ENCODE measurements at places on chromosomes 2 and 18. TPM values are rescaled to one million over a fixed set of nuclear protein-coding genes. Genes with fewer than 3 reads are reported as not detected.

GRCh38 chr2:20103530-20103929, 52.1 kb upstream of the LAPTM4A start:
- DNase-seq = peak; percentile 12

FAHD2B gene
- total RNA-seq = 8.9 TPM

DNA sequence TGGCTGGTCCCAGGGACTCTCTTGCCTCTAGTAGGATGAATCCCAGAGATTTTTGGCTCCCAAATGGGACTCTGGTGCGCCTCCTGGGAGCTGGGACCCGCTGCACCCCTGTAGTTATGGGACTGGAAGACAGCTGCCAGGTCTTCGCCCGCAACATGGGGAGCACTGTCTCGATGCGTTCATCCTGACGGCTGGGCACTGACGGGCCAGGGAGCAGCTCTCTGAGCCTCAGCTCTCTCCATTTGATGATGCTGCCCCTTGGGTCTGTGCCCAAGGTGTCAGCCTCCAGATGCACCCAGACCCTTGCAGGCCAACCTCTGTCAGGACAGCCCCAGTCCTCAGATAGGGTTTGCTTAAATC, 9.3 kb upstream of the ARMC9 start:
- no peak for DNase-seq

- no peak for DNase-seq
These were observed 68.3 kb upstream of the ARL4C start for GRCh38 chr2:234565201-234565600.

DNA sequence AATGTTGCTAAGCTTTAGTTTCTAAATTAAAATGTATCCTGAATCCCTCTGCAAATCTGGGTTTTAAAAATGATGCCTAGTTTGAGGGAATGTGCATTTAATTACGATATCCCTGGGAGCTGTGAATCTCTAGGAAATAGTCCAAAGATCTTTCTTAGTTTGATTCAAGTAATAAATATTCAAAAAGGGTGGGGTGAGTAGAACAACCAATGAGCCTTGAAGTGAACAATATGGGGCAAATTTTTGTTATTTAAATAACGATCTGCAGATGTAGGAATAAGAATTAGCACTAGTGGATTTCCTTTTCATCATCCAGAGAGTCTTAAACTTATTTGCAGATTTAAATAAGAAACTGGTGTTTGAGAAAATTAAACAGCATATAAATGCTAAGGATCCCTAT, 106.3 kb downstream of the ACVR1 start:
- DNase-seq = no peak

GRCh38 chr2:24163186-24163585, 11.7 kb upstream of the FAM228A start:
- no peak for DNase-seq

DNA sequence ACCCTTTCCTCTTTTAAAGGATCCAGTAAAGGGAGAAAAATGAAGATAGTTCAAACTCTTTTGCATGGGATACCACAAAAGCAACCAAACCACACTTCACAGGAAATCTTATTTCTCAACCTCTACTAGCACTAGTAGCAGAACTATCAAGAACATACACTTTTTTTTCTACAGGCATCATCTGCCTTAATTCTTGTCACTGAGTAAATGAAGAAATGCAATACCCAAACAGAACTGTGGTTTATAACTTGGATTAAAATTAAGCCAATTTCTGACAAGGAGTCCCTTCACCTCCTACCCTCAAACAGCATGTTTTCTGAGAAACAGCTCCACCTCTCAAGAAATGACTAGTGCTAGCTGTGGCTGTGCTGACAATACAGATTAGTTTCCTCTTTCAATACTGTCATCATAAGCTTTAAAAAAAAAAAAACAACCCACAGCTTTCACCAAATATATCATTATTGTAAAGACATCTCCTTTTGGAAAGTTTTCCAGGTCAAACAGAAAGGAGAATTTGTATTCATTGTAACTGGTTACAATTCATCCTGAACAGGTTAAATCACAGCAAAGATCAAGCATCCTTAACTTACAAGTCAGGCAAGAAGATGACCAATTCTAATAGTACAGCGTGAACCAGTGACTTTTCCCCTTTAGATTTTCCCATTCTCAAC, 44.4 kb downstream of the PTPN2 start:
- DNase-seq = no peak

PCARE gene
- total RNA-seq = not detected

DNA sequence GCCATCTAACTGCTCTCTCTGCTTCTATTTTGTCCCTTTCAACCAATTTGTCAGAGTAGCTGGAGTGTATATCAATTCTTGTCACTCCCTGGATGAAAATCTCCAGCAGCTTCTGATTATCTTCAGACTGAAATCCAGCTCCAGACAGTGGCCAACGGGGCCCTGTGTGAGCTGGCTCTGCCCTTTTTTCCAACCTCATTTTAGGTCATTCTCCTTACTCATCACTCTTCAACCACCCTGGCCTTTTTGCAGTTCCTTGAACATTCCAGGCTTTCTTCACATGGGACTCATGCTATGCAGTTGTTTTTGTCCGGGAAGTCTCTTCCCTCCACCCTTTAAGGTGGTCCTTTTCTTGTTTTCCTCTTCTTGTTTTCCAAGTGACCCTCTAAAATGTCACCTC, 15.4 kb upstream of the FAP start:
- DNase-seq = no peak

DNA sequence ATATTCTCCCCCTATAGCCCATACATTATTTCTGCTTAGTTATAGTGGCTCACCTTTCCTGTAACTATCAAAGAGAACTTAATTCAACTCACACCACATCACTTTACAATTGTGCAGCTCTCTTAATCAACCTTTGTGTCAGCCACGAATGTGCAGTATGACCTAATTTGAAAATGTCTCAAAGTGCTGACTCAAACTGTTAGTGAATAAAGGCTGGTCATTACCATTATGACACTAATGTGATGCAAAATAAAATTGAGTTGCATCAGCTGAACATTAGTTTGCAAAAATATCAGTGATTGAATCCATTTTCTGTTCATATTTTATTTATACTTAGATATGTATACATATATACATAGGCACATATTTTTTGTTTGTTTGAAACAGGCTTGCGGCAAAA, 251.8 kb downstream of the MEIS1 start:
- DNase-seq = no peak

DNA sequence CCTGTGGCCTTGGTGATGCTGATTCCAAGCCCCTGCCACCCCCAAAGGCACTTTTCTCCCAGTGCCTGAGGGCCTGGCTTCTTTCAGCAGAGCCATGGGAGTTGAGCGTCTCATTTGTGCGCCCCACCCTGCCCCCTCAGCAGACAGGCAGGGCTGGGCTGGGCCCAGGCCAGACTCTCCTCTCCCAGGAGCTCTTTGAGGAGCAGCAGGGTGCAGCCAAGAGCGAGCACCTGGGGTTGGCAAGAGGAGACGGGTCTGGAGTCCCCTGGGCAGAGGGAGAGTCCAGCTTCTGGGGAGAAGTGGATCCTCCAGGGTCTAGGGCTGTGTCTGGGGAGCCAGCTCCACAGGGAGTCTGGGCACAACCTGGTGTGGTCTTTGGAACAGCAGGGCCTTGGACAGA, 21.2 kb downstream of the NPPC start:
- no peak for DNase-seq

- no peak for DNase-seq
These were observed 22.5 kb downstream of the PASK start for GRCh38 chr2:241126771-241127202.

- peak; percentile 74 for DNase-seq
These were observed 676 bp downstream of the ACTR2 start for GRCh38 chr2:65228263-65228750.

DNA sequence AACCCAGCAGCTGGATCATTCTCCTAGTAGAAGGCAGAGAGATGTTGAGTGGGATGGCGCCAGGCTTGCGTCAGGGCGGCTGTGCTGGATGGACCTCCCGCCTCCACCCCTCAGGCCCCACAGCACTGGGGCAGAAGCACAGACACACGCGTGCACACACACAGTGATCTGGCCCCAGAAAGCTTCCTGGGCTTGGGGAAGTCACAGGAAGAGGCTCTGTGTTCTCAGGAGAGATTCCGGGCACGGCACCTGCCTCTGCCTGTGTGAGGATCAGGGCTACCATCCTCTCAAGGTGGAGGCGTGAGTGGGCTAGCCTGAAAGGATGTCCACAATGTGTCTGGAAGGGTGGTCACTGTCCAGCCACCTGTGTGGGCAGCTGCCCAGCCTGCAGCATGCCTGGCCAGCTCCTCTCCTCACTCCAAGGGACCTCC, 229.8 kb upstream of the HS6ST1 start:
- no peak for DNase-seq
